CD4-positive, alpha-beta T cell treated with Interferon gamma for 1 hour (primary cell): ENCODE measurements at places on chromosomes 7 and 10.

DNA sequence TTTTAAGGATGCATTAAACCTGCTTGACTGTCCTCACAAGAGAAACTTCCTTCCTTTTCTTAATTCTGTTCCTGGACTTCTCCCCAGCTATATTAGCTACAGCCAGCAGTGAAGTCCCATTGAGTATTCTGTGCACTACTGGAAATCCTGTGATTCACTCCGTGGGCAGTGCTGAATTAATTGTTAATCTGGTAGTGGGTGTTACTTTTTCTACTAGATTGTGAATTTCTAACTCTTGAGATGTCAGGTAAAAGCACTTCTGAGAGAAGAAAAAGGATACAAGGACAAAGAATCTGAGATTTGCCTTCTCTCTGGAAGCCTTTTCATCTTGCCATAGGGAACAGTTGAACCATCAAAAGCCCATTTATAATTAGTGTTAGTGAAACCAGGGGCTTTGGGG lies 33.9 kb downstream of the CYCS start:
- DNase-seq, result no peak

DNA sequence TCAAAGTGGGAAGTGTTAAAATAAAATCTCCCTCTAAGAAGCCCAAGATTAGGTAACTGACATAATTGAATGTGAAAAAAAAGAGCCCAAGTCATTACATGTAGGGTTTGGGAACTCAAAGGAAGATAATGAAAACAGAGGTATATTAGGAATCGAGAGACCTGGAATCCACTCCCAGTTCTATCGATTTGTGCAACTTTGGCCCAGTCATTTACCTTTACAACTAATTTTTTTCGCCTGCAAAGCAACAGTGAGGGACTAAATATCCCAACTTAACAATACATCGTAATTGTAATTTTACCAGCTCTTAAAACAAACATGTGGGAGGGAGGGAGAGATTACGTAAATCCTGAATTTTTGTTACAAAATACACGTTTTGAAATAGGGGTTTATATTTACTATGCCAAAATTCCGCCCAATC lies 1.4 kb downstream of the MINDY3 start:
- DNase-seq, result no peak

- no peak for DNase-seq
Observed at GRCh38 chr10:34156781-34157425, 658.2 kb downstream of the PARD3 start.

DNA sequence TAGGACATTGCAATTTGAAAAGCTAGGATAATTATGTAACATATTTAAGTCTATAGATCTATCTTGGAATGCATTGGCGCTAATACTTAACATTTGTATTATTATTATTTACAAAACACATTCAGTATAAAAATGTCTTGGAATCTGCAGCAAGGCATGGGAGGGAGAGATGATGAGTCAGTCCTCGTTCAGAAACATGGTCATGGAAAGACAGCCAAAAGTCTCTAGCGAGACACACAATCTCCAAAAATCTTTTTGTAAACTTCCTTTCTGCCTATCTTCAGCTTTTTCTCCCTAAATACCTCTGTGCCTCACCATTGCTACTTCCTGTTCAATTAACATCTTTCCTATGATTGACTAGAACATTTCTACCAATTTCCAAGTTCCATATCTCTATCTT lies 188.4 kb upstream of the CACNA2D1 start:
- DNase-seq, result no peak

DNA sequence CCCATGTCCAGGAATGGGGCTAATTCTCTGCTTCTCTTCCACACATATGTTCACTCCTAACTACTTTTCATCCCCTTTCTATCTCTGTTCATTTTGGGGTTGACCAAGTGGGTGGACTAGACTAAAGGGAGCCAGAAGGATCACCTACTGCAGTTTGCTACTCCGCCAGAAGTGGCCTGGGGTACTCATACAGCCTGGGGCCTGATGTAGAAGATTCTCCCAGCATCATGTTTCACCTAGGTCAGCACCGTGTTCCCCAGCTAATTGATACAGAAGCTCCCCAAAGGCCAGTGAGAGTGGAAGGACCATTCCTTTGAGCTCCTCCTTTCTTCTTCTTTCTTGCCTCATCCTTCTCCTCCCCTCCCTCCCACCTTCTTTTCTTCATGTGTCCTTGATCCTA lies 19.6 kb upstream of the IFRD1 start:
- DNase-seq, result no peak

GRCh38 chr7:77561352-77561751 lies 24.3 kb downstream of the PTPN12 start:
- no peak for DNase-seq

DNA sequence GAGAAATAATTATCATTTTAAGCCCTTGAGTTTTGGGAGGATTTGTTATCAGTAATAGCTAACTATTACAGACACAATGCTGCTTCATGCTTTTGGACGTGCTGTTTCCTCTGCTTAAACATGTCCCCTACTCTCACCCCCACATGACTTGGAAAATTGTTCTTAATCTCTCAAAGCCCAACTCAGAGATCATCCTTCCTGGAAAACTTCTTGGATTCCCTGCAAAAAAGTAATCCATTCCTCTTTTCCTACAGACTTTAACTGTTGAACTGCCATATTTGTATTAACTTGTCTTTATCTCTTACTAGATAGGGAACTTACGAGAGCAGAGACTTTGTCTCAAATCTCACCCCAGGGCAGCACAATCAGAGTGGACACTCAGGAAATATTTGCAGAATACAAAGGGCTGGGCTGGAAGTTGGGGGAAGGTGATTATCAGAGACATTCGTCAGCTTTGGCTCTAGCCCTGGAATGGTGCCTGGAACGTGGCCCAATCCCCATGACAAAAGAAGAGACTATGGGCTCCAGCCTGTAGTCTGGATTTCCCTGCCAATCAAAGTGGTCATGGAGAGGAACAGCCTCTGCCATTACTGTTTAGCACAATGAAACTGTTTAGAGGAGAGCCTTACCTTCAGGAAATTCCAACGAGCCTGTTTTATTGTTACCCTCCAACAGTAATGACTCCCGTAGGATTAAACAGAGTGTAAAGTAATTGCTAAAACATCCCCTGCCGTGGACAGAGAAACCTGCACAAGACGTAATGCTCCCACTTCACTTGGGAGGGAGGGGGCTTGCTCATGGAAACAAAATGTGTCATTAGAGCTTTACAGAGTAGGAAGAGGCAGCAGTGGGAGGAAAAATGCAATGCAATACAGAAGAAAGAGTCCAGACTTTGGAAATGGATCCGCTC lies 140.4 kb upstream of the AUTS2 start:
- DNase-seq, result no peak

DNA sequence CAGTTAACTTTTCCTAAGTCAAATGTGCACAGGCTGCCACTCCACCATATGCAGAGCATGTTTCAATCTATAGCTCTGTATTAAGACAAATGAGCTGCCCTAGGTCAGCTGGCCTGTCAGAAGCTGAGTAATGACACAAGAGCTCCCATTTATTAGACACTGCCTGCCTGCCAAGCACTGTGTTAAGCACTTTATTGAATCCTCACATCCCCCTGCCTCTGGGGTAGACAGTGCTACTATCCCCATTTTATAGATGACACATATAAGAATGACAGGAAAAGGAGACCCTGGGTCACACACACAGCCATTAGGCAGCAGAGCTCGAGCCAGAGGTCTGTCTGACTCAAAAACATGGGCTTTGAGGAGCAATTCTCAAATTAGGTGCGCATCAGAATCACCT lies 179.8 kb upstream of the PDE1C start:
- DNase-seq, result no peak

GRCh38 chr10:77637532-77638320 lies at the start of gene KCNMA1:
Gene KCNMA1 (minus strand): TSS chr10:77637808.
- no peak for DNase-seq

DNA sequence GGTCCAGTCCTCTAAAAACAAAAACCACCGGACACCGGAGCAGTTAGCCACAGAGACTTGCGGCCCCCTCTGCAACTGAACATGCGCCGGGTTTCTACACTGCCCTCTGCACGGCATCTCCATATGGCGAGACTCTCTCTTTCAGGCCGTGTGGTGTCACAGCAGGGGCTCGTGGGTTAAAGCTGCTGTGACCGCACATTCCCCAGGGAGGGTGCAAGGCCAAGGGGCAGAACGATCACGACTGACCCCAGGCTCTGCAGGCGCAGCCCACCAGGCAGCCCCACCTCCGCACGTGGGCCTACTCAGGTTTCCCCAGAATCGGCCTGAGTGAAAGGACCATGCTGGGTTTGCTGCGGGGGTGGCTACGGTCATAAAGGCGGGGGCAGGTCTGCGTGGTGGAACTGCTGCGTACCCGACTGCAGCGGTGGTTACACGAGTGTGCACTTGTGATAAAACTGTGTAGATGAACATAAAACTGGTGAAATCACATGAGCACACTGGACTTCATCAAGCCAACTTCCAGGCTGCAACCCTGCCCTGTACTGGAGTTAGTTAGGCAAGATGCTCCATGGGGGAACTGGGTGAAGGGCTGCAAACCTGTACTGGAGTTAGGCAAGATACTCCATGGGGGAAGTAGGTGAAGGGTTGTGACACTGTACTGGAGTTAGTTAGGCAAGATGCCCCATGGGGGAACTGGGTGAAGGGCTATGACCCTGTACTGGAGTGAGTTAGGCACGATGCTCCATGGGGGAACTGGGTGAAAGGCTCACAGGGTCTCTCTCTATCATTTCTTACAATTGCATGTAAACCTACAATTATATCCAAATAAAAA lies 81.4 kb upstream of the PPP2R2D start:
- DNase-seq, result no peak

DNA sequence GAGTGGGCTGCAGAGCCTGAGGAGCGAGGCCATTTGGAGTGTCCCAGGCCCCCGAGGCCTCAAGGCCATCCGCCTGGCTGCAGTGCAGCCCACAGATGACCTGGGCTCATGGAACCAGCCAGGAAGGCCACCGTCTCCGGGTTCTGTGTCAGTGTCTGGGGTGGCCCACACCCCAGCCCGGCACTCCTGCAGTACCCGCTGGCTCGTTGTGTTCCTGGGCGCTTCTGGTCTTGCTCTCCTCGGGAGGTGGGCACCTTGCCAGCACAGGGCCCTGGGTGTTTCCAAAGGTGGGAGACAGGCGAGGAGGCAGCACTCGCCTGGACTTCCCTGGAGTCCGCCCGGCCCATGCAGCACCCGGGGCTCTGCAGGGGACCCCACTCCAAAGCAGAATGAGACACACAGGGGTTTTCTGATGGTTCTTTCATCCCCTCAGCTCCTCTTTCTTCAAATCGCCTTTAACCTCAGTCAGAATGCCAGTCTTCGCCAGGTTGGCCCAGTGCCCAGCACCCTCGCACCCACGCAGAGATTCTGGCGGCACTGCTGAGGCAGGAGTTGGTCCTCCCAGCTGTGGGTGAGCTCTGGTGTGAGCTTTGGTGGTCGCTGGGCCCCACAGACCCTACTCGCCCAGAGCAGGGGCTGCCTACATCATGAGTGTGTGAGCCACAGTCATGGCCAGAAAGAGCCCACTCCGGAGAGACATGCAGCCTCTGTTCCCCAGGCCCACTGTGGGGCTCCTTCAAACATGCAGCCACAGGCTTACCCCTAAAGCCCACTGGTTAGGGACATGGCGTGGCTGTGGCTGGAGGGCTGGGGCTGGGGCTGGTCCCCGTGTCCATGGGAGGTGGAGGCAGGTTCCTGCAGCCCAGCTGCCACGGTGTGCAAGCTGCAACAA lies 155.7 kb downstream of the EBF3 start:
- DNase-seq, result no peak

- no peak for DNase-seq
Observed at GRCh38 chr10:94186722-94187121, 176.0 kb downstream of the NOC3L start.

GRCh38 chr10:86715836-86716235 lies 40.6 kb upstream of the BMPR1A start:
- DNase-seq, result no peak

DNA sequence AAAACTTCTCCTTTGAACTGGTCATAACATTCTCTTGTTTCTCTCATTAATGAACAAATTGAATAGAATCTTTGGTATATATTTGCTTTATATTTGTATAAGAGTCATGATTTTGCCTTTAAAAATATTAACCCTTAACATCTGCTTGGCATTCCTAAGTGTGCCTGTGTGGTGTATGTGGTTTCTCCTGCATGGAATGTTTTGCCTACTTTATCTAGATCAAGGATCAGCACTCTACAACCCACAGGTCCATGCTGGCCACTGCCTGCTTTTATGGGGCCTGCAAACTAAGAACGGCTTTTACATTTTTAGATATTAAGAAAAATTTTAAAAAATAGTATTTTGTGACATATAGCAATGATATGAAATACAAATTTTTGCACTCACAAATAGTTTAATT lies 4.3 kb upstream of the LAMB4 start:
- DNase-seq, result no peak

DNA sequence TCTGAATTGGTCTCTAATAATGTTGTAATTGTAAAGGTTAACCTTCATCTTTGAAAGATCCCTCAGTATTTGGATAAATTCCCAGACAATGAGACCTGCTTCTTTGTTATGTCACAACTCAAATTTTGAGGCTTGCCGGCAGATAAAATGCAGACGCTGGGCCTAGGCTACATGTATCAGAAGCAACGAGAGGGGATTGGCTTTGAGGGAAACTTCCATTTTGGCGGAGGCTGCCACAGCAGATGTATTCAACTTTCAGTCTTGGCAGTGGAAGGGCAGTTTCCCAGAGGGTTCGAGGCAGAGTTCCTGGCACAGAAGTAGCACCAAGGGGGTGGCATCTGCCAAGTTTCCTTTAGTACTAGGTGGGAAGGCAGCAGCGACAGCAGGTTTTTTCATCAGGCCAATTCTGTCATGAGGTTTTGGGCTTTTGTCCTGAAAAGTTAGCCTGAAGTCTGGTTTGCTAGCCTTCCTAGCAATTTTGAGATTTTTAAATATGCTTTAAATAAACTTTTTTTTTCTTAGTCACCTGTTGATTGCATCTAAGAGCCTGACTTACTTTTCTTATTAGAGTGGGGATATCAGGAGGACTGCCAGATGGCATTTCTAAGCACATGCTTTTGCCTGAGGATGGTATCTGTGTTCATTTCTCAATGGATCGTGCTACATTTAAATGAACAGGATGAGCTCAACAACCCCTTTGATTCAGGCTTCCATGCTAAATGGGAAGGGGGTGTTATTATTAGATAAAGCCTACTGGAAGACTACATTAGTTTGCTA lies 89.5 kb upstream of the FAM3C start:
- no peak for DNase-seq

- no peak for DNase-seq
Observed at GRCh38 chr10:19283786-19284185, 235.2 kb downstream of the MALRD1 start.

DNA sequence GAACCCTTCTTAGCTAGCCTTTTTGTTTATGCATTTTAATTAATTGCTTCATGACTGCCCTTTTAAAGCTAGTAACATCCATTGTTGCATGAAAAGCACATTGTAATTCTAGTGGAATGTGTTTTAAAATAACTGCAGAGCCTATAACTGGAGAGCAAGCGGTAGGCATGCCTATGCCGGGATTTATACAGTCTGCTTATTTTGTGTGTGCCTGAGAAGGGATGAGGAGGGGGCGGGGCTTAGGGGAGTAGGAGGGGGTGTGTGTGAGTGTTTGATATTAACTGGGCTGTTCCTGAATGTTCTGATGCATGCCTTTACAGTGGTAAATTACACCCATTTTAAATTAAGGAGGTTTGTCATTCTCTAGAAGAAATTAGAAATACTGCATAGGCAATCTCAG lies 208.1 kb downstream of the TCF7L2 start:
- DNase-seq, result no peak

- DNase-seq, result no peak
Observed at GRCh38 chr7:12619461-12620069, 49.0 kb downstream of the SCIN start.

GRCh38 chr10:91309711-91310110 lies 89.2 kb downstream of the PCGF5 start:
- no peak for DNase-seq
